ENCODE measurements at places on chromosomes 7 and 10. TPM values are rescaled to one million over a fixed set of nuclear protein-coding genes. Genes with fewer than 3 reads are reported as not detected.

ELFN1 gene
- not detected for total RNA-seq

OPN4 gene
- total RNA-seq: not detected

DNA sequence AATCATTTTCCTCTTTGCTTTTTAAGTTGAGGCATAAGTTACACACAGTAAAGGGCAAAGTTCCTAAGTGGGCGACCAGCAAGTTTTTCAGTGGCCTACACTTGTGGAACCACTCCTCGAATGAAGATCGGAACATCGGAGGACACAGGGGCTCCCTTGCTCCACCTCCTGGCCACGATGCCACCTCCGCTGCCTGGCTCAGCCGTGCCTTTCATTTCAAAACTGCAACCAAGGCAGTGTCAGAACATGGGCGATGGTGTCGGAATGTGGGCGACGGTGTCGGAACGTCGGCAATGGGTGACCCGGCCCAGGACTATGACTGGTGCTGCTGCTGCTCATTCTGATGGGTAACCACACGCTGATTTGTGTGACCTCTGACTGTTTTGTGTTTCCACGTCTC is 9.6 kb upstream of the VIPR2 start:
- no peak for DNase-seq
- no peaks in the 10 kb centered on the region for H3K36me3 ChIP-seq
- H3K4me1 ChIP-seq: no peaks in the 10 kb centered on the region
- H3K4me3 ChIP-seq: no peak overlapping the region

GRCh38 chr10:24701447-24701846 is 22.2 kb downstream of the ARHGAP21 start:
- no peaks in the 10 kb centered on the region for H3K4me1 ChIP-seq
- DNase-seq: no peak
- no peak overlapping the region for H3K4me3 ChIP-seq
- no peaks in the 10 kb centered on the region for H3K27me3 ChIP-seq

- DNase-seq: no peak
- H3K27me3 ChIP-seq: no peaks in the 10 kb centered on the region
- H3K36me3 ChIP-seq: no peaks in the 10 kb centered on the region
- no peak overlapping the region for H3K4me3 ChIP-seq
- H3K4me1 ChIP-seq: no peaks in the 10 kb centered on the region
- H3K27ac ChIP-seq: no peak overlapping the region
These were observed 30.7 kb upstream of the AQP1 start for GRCh38 chr7:30880941-30881340.

RBM20 gene
- total RNA-seq: not detected

IL15RA gene
- 11.3 TPM for total RNA-seq

DNA sequence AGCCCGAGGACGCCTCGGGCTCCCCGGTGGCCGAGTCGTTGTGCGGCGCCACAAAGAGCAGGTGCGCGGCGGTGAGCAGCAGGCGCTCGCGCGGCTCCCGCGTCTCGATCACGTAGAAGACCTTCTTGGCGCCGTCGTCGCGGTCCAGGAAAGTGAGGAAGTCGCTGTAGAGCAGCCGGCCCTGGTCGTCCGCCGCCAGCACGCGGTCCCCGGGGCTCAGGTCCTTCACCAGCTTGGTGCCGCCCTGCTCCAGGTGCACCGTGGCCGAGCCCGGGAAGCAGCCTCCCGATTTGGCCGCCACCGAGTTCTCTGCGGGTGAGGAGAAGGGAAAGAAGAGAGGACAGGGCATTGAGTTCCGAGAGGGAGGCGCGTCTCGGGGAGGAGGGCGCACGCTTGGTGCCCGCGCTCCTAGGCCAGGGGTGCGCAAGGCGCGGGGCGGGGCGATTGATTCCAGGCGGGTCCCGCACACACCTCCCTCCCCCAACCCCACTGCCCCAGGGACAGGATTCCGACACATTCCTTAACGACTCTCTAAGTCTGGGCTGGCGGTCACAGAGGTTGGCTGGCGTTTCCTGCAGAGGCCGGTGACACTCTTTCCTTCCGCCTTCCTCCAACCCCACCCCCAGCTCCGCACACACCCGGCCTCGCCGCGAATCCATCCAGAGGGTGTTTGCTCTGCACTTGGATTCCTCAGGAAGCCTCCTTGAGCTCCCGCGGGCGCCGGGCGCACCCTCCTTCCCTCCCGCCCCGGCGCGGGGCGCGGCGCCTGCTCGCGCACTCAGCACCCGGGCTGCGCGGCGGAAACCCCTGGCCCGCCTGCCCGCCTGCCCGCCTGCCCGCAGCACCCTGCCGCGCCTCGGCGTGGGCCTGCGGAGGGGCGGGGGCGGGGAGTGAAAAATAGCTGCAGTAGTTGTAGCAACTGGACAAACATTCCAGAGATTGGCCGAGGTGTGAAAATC is 8.6 kb downstream of the SHH start:
- no peak for DNase-seq
- H3K27me3 ChIP-seq: peaks cover 9% of the 10 kb centered on the region
- H3K36me3 ChIP-seq: no peaks in the 10 kb centered on the region

DNA sequence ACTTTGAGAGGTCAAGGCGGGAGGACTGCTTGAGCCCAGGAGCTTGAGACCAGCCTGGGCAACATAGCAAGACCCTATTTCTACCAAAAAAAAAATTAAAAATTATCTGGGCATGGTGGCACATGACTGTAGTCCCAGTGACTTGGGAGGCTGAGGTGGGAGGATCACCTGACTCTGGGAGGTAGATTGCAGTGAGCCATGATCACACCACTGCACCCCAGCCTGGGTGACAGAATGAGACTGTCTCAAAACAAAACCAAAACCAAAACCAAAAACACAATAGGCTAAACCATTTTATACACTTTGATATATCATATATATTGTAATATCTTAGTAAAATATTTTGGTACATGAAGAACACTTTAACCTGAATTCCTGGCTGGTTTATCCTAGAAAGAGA is 101.6 kb downstream of the RAPGEF5 start:
- no peak overlapping the region for H3K27ac ChIP-seq
- H3K4me3 ChIP-seq: no peak overlapping the region
- no peaks in the 10 kb centered on the region for H3K27me3 ChIP-seq
- no peaks in the 10 kb centered on the region for H3K36me3 ChIP-seq
- no peak for DNase-seq
- H3K4me1 ChIP-seq: no peaks in the 10 kb centered on the region

- H3K27me3 ChIP-seq: no peaks in the 10 kb centered on the region
- peaks cover 3% of the 10 kb centered on the region for H3K4me1 ChIP-seq
- H3K36me3 ChIP-seq: no peaks in the 10 kb centered on the region
- no peak overlapping the region for H3K27ac ChIP-seq
- H3K4me3 ChIP-seq: no peak overlapping the region
These were observed 15.9 kb upstream of the ASB4 start for GRCh38 chr7:95469848-95470247.

- no peak overlapping the region for H3K27ac ChIP-seq
- DNase-seq: no peak
- H3K27me3 ChIP-seq: no peaks in the 10 kb centered on the region
- no peaks in the 10 kb centered on the region for H3K36me3 ChIP-seq
These were observed 122.6 kb upstream of the PTER start for GRCh38 chr10:16314259-16314658.

- H3K4me3 ChIP-seq: peak overlapping the region; percentile 9
- peak overlapping the region; percentile 88 for H3K27ac ChIP-seq
- H3K36me3 ChIP-seq: no peaks in the 10 kb centered on the region
- H3K4me1 ChIP-seq: peaks cover 59% of the 10 kb centered on the region
- DNase-seq: peak; percentile 77
- no peaks in the 10 kb centered on the region for H3K27me3 ChIP-seq
These were observed 40.6 kb downstream of the SYPL1 start for GRCh38 chr7:106071356-106071998.

NEUROG3 gene
- total RNA-seq: not detected

SPDYE2B gene
- total RNA-seq: not detected

- no peaks in the 10 kb centered on the region for H3K4me1 ChIP-seq
- DNase-seq: no peak
- H3K27ac ChIP-seq: no peak overlapping the region
- no peaks in the 10 kb centered on the region for H3K36me3 ChIP-seq
- no peaks in the 10 kb centered on the region for H3K27me3 ChIP-seq
These were observed 265.5 kb downstream of the ANKRD30A start for GRCh38 chr10:37390926-37391325.

GPNMB gene
- not detected for total RNA-seq

FXYD4 gene
- total RNA-seq: not detected

- H3K27me3 ChIP-seq: no peaks in the 10 kb centered on the region
- DNase-seq: no peak
- no peaks in the 10 kb centered on the region for H3K36me3 ChIP-seq
- H3K4me3 ChIP-seq: no peak overlapping the region
- no peak overlapping the region for H3K27ac ChIP-seq
These were observed 54.6 kb downstream of the AGMO start for GRCh38 chr7:15507171-15507570.

GRCh38 chr10:48549236-48549635 is 55.6 kb downstream of the ARHGAP22 start:
- no peaks in the 10 kb centered on the region for H3K36me3 ChIP-seq
- DNase-seq: no peak

GRCh38 chr7:135934651-135935050 is 42.5 kb downstream of the MTPN start:
- H3K27me3 ChIP-seq: no peaks in the 10 kb centered on the region
- peaks cover 17% of the 10 kb centered on the region for H3K4me1 ChIP-seq
- H3K27ac ChIP-seq: no peak overlapping the region
- H3K4me3 ChIP-seq: no peak overlapping the region
- peaks cover 5% of the 10 kb centered on the region for H3K36me3 ChIP-seq
- DNase-seq: no peak

- H3K27ac ChIP-seq: no peak overlapping the region
- no peaks in the 10 kb centered on the region for H3K36me3 ChIP-seq
- no peak for DNase-seq
- no peak overlapping the region for H3K4me3 ChIP-seq
- H3K27me3 ChIP-seq: no peaks in the 10 kb centered on the region
These were observed 764.3 kb downstream of the SUGCT start for GRCh38 chr7:40899151-40899550.

- H3K27me3 ChIP-seq: no peaks in the 10 kb centered on the region
- no peaks in the 10 kb centered on the region for H3K4me1 ChIP-seq
- no peak overlapping the region for H3K27ac ChIP-seq
- H3K4me3 ChIP-seq: no peak overlapping the region
- no peak for DNase-seq
These were observed 59.5 kb downstream of the CCDC3 start for GRCh38 chr10:12941966-12942365.

- no peak overlapping the region for H3K27ac ChIP-seq
- H3K27me3 ChIP-seq: no peaks in the 10 kb centered on the region
- H3K36me3 ChIP-seq: no peaks in the 10 kb centered on the region
These were observed 272.7 kb downstream of the TWIST1 start for GRCh38 chr7:18844735-18845134.

GRCh38 chr10:129524936-129525335 is 57.9 kb downstream of the MGMT start:
- H3K27me3 ChIP-seq: no peaks in the 10 kb centered on the region
- no peaks in the 10 kb centered on the region for H3K36me3 ChIP-seq
- no peak for DNase-seq
- no peak overlapping the region for H3K27ac ChIP-seq
- no peak overlapping the region for H3K4me3 ChIP-seq

- no peaks in the 10 kb centered on the region for H3K4me1 ChIP-seq
- no peaks in the 10 kb centered on the region for H3K36me3 ChIP-seq
- H3K27me3 ChIP-seq: peaks cover 5% of the 10 kb centered on the region
- DNase-seq: no peak
- H3K27ac ChIP-seq: no peak overlapping the region
These were observed 21.4 kb upstream of the CPVL start for GRCh38 chr7:29167721-29168120.

- H3K27ac ChIP-seq: no peak overlapping the region
- no peaks in the 10 kb centered on the region for H3K27me3 ChIP-seq
- DNase-seq: no peak
- H3K4me1 ChIP-seq: no peaks in the 10 kb centered on the region
- H3K4me3 ChIP-seq: no peak overlapping the region
- no peaks in the 10 kb centered on the region for H3K36me3 ChIP-seq
These were observed 69.8 kb downstream of the CDK1 start for GRCh38 chr10:60848126-60848525.

HOXA9 gene
- 0.39 TPM for total RNA-seq

- no peaks in the 10 kb centered on the region for H3K36me3 ChIP-seq
- H3K4me3 ChIP-seq: no peak overlapping the region
- no peaks in the 10 kb centered on the region for H3K4me1 ChIP-seq
- no peak overlapping the region for H3K27ac ChIP-seq
- peak; percentile 61 for DNase-seq
These were observed 210.9 kb downstream of the DGKB start for GRCh38 chr7:14691597-14692203.

KLF14 gene
- not detected for total RNA-seq

PAPOLB gene
- total RNA-seq: 0.36 TPM

GRCh38 chr7:151860771-151861170 is 16.1 kb downstream of the PRKAG2 start:
- H3K27me3 ChIP-seq: no peaks in the 10 kb centered on the region
- no peak overlapping the region for H3K4me3 ChIP-seq
- no peak for DNase-seq
- peaks cover 3% of the 10 kb centered on the region for H3K36me3 ChIP-seq

DNA sequence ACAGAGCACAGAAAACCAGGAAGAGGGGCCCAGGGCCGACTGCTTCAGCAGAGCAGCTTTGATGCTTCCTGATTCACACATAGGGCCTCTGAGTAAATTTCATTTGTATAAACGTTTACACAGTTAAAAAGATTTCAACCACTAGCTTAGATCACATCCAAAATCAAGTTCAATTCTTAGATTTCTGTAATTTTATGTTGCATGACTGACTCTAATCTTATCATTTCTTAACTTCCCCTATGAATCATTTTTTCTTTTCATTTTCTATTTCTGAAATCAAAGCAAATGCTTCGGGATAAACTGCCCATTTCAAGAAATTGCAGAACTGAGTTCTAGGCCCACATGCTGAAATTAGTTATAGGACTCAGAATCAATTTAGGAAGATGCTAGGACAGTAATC is 224.7 kb downstream of the INHBA start:
- H3K4me1 ChIP-seq: no peaks in the 10 kb centered on the region
- no peaks in the 10 kb centered on the region for H3K36me3 ChIP-seq
- no peak overlapping the region for H3K27ac ChIP-seq
- no peak for DNase-seq

CREB5 gene
- total RNA-seq: 0.89 TPM

DNA sequence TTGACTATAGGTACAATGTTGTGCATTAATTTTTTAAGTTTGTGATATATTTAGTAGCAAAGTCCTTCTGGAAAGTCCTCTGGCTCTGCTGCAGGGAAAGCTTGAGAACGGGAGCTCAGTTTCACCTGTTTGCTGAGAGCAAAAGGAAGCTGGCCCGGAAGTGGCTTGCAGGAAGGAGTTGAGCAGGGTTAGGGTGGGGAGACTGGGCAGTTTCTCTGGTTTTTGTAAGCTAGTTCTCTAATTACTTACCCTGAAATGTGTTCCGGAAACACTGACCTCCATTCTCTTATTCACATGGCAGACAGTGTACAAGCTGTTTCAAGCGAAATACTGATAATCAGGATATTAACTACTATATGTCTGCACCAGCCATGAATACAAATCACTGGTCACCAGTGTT is 22.3 kb downstream of the MAP3K8 start:
- peak overlapping the region; percentile 5 for H3K4me3 ChIP-seq
- H3K36me3 ChIP-seq: peaks cover 74% of the 10 kb centered on the region
- DNase-seq: peak; percentile 61
- H3K4me1 ChIP-seq: peaks cover 45% of the 10 kb centered on the region

OR9A2 gene
- not detected for total RNA-seq

- no peak overlapping the region for H3K27ac ChIP-seq
- H3K36me3 ChIP-seq: no peaks in the 10 kb centered on the region
- no peak for DNase-seq
These were observed 602.8 kb downstream of the KCNMA1 start for GRCh38 chr10:77034795-77035194.

Measured in natural killer cell (primary cell).